Brain pericyte (primary cell): ENCODE measurements at places on chromosomes 11 and 22.

- no peak for DNase-seq
Measured at GRCh38 chr11:29281271-29281777, 735.5 kb downstream of the KCNA4 start.

DNA sequence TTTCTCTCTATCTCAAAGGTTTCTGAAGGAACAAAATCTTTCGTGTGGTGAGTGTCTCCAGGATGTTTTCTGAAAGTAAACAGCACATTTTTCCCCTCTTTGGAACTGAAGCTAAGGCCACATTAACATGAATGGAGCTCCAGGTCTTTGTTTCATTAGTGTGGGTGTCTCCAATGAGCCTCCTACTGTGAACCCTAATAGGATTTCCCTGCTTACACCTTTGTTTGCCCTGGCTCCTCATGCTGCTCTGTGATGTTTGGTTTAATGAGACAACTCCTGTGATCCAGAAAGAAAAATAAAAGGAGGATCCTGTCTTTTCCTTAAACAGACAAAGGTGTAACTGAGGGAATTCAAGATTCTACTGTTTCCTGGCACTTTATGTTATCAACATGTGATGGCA lies 76.9 kb upstream of the SLC6A5 start:
- no peak for DNase-seq

GRCh38 chr11:34155757-34156062 lies 50.3 kb downstream of the NAT10 start:
- no peak for DNase-seq

DNA sequence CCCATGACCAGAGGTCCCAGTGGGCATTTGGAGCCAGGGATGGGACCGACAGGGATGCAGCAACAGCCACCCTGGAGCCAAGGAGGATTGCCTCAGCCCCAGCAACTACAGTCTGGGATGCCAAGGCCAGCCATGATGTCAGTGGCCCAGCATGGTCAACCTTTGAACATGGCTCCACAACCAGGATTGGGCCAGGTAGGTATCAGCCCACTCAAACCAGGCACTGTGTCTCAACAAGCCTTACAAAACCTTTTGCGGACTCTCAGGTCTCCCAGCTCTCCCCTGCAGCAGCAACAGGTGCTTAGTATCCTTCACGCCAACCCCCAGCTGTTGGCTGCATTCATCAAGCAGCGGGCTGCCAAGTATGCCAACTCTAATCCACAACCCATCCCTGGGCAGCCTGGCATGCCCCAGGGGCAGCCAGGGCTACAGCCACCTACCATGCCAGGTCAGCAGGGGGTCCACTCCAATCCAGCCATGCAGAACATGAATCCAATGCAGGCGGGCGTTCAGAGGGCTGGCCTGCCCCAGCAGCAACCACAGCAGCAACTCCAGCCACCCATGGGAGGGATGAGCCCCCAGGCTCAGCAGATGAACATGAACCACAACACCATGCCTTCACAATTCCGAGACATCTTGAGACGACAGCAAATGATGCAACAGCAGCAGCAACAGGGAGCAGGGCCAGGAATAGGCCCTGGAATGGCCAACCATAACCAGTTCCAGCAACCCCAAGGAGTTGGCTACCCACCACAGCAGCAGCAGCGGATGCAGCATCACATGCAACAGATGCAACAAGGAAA lies 27.3 kb upstream of the L3MBTL2 start:
- no peak for DNase-seq

DNA sequence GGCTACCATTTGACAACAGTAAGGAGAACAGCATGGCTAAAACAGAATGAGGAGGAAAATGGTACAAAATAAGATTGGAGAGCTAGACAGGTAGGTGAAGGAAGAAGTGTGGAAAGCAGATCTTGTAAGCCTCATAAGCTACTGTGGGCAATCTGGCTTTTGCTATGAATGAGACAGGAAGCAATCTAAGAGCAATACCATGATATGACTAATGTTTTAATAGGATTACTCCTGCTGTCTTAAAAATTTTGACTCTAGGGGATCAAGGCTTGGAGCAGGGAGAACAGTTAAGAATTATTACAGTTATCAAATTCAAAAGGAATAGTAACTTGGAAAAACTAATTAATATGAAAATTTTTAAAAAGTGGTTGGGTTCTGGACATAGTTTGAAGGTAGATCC lies 1166.0 kb upstream of the CCDC90B start:
- no peak for DNase-seq

GRCh38 chr11:74686792-74687191 lies 44.4 kb downstream of the CHRDL2 start:
- no peak for DNase-seq

DNA sequence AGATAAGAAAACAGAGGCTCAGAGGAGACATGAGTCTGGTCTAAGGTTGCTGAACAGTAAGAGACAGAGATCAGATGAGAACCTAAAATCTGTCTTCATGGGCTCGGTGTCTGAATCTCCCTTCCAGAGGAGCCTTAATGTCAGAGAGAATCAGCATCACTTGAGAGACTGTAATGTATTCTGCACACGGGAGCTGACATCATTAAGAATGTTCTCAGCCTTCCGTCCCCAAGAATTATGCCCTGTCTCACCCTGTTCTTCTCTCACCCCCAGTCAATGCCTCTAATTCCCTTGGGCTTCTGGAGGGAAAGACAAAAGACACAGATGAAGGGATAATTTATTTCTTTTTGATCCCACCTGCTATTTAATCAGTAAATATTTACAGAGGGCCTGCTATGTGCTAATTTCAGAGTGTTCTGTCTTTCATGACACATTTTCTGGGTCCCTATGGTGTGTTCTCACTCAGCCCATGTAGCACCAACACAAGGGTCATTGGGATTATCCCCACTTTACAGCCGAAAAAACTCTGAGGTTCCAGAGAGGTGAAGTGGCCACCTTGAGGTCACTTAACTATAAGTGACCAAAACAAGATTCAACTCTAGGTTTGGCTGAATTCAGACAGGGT lies 61.8 kb downstream of the CD82 start:
- DNase-seq = no peak

DNA sequence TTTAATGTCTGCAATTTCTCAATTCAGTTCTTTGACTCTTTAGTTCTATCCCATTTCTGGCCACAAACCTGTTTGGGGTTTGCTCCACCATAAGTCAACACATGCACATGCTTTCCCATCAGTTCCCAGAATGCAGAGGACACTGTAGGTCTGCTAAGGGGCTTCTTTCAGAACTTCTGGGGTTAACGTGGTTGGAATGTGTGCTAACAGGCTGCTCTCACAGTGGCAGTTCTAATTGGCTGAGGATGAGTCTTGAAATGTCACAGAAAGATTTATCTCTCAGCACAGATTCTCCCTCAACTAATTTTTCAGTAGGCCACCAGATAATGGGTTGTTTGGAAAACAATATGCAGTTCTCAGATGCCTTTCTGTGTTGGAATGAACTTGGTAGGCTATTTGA lies 703.4 kb downstream of the NTM start:
- no peak for DNase-seq

- no peak for DNase-seq
Measured at GRCh38 chr11:39768214-39768613, 1691.2 kb downstream of the LRRC4C start.

DNA sequence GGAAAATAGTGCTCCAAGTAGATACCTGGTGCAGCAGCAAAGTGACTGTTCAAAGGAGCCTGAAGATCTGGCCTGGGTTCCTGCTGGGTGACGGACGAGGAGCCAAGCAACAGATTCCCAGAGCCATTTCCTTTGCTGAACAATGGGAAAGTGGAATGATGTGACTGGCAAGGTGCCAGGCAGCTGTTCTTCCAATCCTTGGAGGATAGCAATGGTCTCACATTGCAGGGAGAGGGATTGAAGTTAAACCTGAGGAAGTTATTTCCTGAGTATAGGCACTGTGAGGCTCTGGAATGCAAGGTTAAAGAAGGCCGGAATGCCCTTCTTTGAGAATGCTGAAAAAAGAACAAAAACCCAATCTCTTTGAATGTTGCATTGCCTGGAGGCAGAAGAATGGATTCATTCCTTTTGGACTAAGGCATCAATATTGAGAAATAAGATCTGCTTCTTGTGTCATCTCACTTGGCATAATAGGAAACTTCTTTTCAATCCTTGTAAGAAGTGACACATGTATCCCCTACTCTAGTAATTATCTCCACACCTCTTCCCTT lies 223.8 kb downstream of the BLID start:
- DNase-seq = peak; percentile 80

DNA sequence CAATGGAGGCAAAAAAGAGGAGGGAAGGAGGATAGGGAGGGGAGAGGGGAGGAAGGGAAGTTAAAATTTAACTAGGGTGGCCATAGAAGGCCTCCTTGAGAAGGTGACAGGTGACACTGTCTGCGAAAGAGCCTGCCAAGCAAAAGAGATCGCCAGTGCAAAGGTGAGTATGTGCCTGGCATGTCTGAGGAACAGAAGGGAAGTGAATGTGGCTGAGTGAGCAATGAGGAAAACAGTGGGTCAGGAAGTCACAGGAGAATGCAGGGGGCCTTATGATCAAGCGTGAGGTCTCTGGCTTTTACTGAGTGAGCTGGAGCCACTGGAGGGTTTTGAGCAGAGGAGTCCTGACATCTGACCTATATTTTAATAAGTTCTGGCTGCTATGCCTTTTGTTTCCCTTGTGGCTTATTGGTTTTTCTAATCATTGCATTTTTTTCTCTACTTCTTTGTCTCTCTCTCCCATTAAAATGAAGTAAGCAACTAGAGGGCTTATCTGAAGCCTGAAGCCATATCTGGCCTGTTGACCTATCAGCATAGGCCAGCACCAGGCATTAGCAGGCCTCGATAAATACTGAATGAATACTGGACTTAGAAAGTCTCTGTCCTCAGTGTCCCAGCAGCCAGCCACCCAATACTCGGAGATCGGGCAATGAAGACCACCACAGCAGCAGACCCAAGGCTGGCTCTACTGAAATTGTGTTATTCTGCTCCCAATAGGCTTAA lies 5.6 kb downstream of the AP1B1 start:
- DNase-seq = no peak

DNA sequence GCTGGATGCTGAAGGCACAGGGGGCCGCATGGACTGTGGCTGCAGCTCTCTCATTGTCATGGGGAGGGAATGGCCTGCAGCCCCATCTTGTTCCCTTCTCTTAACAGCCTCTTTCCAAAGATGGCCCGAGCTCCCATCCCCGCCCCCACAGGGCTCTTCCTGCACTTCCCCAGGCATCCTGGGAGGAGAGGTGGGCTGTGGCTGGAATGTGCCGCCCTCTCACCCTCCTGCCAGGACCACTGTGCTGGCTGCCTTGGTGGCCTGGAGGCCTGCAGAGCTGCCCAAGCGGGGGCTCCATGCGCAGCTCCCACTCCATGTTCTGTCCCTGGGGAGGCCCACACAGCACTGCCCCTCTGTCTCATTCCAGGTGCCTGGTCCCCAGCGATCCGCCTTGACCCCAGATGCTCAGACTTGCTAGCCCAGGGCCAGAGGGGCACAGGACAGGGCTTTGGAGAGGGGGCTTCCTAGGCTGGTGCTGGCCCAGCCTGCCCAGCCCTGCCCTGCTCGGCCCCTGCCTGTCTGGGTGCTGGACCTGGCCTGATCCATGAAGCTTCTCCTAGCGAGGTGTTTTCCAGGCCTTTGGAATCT lies 56.6 kb downstream of the RTN4R start:
- no peak for DNase-seq
